ENCODE measurements at places on chromosomes 12 and 14.

GRCh38 chr14:75453817-75454434 lies 26.1 kb downstream of the JDP2 start:
- no peak for DNase-seq

DNA sequence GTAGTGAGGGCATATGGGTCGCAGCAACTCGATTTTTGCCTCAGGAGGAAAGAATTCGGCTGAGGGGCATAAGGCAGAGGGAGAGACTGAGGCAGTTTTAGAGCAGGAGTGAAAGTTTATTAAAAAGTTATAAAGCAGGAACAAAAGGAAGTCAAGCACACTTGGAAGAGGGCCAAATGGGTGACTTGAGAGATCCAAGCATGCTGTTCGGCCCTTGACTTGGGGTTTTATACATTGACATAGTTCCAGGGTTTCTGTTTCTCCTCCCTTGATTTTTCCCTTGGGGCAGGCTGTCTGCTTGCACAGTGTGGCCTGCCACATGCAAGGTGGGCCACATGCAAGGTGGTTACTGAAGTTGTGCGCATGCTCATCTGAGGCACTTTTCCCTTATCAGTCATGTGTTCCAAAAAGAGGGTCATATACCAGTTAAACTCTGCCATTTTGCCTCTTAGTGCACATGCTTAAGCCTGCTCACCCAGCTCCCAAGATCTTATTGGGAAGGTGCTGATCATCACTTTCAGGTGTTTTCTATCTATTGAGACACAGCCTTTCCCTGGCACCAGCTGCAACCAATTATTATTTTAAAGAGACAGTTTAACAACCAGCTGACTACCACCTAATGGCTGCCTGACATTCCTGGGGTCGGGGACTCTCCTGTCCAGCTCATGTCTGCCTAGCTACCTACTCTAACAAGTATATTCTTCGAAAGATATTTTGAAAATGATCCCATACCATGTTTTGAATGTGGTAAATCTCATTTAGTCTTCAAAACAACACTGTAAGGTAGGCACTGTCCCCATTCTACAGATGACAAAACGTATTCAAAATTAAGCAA lies 19.9 kb downstream of the PTGER2 start:
- no peak for DNase-seq

- DNase-seq = no peak
Measured at GRCh38 chr12:1862973-1863372, 42.6 kb downstream of the LRTM2 start.

DNA sequence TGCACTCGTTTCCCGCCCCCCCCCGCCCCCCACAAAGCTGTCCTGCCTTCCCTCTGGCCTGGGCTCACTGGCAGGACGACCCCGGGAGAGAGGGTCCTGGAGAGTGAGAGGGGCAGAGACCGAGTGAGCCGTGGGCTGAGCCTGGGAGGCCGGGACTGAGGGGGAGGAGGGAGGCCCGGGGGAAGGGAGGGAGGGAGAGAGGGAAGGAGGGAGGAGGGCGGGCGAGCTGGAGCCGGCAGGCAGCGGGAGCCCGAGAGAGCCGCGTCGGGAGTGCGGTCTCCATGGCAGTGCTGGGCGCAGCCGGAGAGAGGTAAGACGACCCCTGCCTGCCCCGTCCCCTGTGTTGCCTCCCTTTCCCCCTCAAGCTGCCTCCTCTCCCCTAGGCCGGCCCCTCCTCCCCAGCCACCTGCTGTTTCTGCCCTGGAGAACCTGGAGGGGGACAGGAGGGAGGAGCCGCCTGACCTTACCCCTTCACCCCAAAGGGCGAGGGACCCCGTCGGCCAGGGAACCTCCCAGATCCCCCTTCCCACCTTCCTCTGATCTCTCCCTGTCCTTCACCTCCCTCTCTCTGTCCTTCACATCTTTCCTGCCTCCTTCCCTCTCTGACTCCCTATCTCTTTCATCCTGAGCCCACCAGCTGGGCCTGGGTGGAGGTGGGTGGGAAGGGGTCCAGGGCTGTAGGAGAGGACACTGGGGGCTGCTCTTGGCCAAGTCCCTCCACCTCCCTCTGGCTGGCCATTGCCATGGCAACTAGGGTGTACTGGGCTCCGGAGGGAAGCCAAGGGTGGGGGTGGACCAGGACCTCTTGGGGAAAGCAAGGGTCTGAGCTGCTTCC lies at the start of gene GPR162:
Gene GPR162, plus strand, starts transcription at position 231 of the 835 bp plus-strand sequence. CDS start 2,078 bp downstream, outside the sequence.
- DNase-seq = no peak

DNA sequence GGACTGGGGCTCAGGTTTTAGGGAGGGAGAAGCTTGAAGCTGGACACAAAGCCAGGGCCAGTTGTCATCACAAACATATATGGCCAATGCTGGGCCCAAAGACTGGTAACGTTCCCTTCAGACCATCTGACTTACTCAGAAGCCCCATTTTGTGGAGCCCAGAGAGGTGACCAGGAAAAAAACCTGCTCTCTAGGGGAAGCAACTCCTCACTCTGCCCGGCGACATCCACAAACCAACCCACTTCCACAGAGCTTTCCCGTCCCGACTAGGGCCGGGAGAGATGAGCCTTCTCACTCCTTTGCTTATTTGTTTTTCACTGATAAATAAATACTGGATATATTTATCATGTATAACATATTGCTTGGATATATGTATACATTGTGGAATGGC lies 180.9 kb upstream of the RTL1 start:
- no peak for DNase-seq

GRCh38 chr12:8507596-8507995 lies 5.7 kb upstream of the CLEC4D start:
- DNase-seq = no peak

DNA sequence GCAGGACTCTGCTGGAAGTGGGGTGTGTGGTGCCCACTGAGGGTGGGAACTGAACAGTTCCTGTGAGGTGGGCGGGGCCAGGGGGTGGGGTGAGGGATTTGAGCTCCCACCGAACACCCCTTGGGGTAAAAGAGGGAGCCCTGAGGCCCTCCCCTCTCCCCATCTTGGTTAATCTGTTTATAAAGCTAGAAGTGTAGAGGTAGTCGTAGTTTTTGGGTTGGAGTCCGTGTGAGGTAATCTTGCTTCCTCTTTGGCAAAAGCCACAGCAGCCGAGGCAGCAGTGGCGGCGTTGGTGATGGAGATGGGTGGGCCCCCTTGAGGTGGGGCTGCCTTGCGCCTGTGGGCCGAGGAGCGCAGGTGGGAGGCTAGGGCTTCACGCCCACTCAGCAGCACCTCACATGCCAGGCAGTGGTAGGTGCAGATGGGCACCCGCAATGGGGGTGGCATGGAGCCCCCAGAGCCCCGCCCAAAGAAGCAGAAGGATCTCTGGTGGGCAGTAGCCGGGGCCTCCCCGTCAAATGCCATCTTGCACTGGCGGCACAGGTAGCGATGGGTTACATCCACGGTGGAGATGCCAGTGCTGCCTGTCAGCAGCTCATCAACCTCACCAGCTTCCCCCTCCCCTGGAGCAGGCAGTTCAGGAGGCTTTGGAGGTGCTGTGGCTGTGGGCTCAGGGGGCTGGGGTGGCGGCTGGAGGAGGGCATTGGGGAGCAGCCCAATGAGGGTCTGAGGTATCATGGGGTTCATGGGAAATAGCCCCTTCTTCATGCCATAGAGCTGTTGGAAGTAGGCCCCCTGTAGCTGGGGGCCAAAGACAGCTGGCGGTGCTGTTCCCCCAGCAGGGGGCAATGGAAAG lies 29.6 kb downstream of the ZFHX2 start:
- no peak for DNase-seq

DNA sequence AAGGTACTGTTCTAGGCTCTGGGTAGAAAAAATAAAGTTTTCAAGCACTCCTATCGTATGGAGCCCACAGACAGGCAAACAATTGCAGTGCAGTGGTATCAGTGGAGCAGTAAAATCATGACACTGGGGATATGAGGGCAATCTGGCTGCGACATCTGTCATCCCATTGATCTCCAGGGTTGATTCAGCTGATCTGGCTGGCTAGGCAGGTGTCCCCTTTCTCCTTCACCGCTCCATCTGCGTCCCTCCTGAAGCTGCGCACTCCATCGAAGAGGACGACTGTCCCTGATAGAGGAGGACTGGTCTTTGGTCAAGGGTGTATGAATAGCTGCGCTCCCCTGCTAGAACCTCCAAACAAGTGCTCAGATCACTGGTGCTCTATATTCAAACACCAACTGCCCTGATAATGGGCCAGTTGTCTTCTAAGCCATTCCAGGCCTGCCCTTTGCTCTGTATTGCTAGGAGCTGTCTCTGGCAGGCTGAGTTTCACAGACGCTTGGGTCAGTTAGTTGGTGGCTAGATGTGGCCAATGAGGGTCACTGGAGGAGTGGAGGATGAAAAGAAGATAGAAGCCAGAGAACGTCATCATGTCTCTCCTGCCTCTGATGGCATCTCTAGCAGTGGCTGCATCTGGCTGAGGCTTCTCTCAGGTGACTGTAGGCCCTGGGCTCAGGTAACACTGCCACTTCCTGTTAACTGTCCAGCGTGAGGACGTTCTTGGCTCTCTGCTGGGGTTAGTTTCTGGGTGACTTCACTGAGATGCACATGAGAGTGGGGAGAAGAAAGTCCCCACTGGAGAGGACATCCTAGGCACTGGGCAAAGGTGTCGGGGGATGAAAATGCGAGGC lies 205.0 kb upstream of the FOXN3 start:
- DNase-seq = no peak

GRCh38 chr12:10720974-10721650 lies 2.0 kb downstream of the YBX3 start:
- no peak for DNase-seq

GRCh38 chr12:59484575-59484974 lies 111.3 kb upstream of the SLC16A7 start:
- no peak for DNase-seq

DNA sequence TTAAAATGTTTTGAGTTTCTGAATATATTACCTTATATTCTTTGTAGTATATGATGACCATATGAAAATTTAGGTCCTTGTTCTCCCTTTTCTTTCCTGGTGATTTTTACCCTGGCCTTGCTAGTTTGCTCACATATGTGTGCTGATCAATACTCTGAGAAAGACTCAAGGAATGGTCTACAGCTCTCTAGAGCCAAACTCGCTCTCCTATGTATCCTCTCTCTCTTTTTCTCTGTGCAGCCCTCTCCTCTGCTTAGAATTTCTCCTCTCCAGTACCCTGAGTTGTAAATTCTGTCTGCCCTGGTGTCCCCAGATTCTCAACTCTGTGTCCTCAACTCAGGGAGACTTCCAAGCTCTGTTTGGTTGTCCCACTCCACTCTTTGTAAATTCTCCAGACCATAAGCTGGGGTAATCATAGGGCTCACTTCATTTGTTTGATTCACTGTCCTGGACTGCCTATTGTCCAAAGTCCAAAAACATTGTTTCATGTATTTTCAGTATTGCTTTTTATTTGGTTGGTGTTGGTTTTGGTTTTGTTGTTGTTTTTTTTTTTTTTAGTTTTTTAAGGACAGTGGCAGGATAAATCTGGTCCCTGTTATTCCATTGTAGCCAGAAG lies 41.0 kb downstream of the FOXA1 start:
- DNase-seq = no peak

- no peak for DNase-seq
Measured at GRCh38 chr12:46921048-46921763, 95.4 kb upstream of the SLC38A4 start.

GRCh38 chr12:45866299-45866698 lies 124.1 kb downstream of the SCAF11 start:
- DNase-seq = no peak

DNA sequence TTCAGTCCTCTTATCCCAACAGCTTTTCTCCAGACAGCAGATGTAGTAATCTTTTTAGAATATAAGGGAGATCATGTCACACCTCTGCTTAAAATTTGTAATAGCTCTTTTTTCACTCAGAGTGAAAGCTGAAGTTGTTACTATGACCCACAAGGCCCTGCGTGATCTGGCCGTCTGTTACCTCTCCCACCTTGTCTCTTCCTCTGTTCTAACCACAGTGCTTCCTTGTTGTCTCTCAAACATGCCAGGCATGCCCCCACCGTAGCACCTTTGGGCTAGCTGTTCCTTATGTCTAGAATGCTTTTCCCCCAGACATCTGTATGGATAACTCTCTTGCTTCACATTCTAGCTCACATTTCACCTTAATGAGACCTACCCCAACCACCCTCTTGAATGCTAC lies 6.5 kb downstream of the NECAP1 start:
- peak; percentile 10 for DNase-seq

- DNase-seq = no peak
Measured at GRCh38 chr12:98022961-98023360, 492.4 kb upstream of the TMPO start.

- no peak for DNase-seq
Measured at GRCh38 chr12:102691773-102692555, 211.6 kb upstream of the IGF1 start.

DNA sequence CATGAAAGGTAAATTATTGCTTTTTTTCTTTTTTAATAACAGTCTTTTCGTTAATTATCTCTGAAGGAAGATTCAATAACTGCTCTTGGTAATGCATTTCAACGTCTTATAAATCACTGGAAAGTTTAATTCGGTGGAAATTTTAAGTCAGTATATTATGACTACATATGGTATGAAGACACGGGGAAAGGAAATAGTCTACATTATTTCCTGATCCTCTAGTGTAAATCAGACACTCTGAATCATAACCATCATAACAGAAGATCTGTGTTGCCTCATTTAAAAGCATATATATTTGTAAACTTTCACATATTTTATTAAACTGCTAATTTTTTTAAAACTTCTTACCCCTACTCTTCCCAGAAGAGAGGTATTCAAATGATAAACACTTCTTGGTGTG lies 53.7 kb downstream of the EFCAB11 start:
- DNase-seq = no peak

GRCh38 chr14:20606190-20606901 lies 15.2 kb upstream of the RNASE12 start:
- no peak for DNase-seq

DNA sequence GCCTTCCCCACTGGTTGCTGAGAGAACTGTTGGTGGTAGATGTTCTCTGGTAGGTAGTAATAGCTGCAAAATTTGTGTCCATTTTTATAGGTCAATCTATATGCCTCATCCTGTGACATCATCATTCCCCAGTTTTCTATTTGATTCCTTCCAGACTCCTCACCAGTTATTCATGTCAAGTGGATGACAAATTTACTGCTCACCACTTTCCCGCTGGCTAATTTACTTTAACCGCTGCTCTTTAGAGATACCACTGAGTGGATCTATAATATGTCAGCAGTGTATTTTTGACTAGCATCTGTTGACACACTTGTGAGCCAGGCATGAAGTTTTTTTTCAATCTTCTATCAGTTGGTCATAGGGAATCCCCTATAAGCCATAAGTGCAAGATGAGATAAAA lies 24.6 kb downstream of the GPR65 start:
- no peak for DNase-seq

GRCh38 chr12:103503546-103504480 lies 8.0 kb upstream of the C12orf42 start:
- peak; percentile 47 for DNase-seq

DNA sequence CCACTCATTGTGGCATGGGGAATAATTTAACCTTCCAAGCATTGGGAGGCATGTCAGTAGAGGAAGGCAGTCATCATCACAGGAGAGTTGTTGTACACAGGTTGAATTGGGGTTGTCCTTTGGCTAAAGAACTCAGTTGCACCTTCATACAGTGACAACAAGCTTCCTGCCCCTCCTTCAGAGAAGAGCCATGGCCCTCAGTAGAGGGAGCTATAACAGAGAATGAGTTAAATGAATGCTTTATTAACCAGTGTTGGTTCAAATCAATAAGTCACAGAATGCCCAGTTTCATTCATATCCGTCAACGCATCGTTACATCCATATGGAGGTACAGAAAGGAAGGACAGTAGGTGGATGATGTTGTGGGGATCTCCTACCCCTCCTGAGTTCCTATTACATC lies 4.8 kb downstream of the IFNG-AS1 start:
- DNase-seq = no peak
